ENCODE measurements at places on chromosomes 13 and 19. TPM values are rescaled to one million over a fixed set of nuclear protein-coding genes. Genes with fewer than 3 reads are reported as not detected.

The SIGLEC14 gene
- total RNA-seq, result not detected

The GIPC1 gene
- total RNA-seq, result 114 TPM

The ZNF442 gene
- total RNA-seq, result 4.6 TPM

The TNFSF13B gene
- total RNA-seq, result 3.6 TPM

The MEIS3 gene
- 31.6 TPM for total RNA-seq

GRCh38 chr13:72970956-72971355 lies 87.8 kb upstream of the KLF5 start:
- DNase-seq, result no peak
- H3K27me3 ChIP-seq, result no peaks in the 10 kb centered on the region
- H3K36me3 ChIP-seq, result peaks cover 29% of the 10 kb centered on the region

- H3K4me1 ChIP-seq, result peaks cover 8% of the 10 kb centered on the region
- H3K27ac ChIP-seq, result no peak overlapping the region
- peak; percentile 31 for DNase-seq
- no peak overlapping the region for H3K4me3 ChIP-seq
- no peaks in the 10 kb centered on the region for H3K36me3 ChIP-seq
Observed at GRCh38 chr13:77521595-77522367, 13.7 kb upstream of the SCEL start.

GRCh38 chr19:799076-799881 lies 2.0 kb downstream of the PTBP1 start:
- peak overlapping the region; percentile 98 for H3K4me3 ChIP-seq
- DNase-seq, result no peak
- no peaks in the 10 kb centered on the region for H3K27me3 ChIP-seq
- peak overlapping the region; percentile 100 for H3K27ac ChIP-seq
- H3K4me1 ChIP-seq, result peaks cover 76% of the 10 kb centered on the region

GRCh38 chr13:33711436-33711835 lies 106.5 kb upstream of the RFC3 start:
- no peaks in the 10 kb centered on the region for H3K4me1 ChIP-seq
- no peak overlapping the region for H3K27ac ChIP-seq
- no peak for DNase-seq
- no peak overlapping the region for H3K4me3 ChIP-seq
